ENCODE measurements at places on chromosomes 7 and 10. TPM values are rescaled to one million over a fixed set of nuclear protein-coding genes. Genes with fewer than 3 reads are reported as not detected.

Gene ABCB4
- 0.44 TPM for total RNA-seq

DNA sequence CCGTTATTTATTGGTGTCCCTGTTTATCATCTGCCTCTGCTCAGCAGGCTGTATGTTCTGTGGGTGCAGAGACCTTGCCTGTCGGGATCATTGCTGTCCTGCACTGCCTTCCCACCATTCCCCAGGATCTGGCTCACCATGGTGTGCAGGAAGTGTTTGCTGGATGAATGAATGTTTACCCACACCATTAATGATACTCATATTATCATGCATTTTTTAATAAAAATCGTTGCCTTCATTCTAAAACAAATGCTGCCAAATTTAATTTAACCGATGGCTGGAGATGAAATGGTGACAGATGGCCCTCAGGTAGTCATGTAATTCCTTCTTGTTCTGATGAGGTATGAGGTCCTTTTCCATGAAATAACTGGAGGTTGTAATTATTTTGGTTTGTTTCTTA lies 22.5 kb downstream of the PLPP4 start:
- no peak for DNase-seq

GRCh38 chr10:45544191-45544590 lies 128.4 kb downstream of the ZFAND4 start:
- DNase-seq: no peak

Gene LAMB4
- total RNA-seq: not detected

Gene CCDC172
- total RNA-seq: not detected

DNA sequence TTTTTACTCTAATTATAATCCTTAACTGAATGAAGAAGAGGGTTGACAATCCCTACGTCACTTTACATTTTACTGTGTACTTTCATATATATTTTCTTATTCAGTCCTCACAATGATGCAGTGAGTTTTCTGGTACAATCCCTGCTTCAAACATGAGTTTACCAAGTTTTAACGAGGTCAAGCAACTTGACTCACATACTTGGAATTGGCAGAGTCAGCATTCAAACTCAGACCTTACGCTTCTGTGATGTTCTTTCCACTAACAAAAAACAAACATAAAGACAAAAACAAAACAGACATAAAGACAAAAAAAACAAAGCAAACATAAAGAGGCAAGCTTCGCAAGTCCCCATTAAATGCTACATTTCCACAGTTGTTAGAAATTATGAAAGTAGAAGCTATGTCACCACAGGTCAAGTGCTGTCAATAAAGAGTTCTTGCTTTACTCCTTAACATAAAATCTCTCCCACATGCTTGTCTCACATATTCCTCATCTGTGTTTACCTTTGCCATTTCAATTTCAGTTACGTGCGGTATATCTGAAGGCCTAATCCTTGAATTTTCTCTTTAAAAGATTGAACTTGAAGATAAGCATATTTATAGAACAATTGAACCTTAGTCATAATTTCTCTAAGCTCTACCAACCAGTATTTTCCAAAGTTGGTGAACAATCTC lies 217.3 kb downstream of the CELF2 start:
- DNase-seq: no peak

GRCh38 chr7:80284855-80285254 lies 150.2 kb downstream of the GNAI1 start:
- DNase-seq: no peak

DNA sequence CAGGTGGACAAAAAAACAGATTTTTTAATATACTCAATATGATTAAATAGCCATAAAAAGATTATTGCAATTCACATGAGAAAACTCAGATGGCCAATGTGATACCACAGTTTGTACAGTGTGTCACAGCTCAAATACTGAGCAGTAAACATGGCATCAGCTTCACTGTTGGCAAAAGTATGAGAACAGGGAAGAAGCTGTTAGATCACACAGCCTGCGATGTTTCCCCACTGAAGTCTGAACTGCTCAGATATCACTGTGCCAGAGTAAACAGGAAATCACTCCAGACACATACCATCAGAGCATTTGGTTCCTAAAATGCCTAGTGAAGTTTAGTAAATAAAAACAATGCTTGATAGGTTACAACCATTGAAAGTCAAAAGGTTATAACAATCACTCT lies 347.8 kb downstream of the ETV1 start:
- no peak for DNase-seq

All from CD8-positive, alpha-beta memory T cell (primary cell).